Activated CD8-positive, alpha-beta memory T cell treated with anti-CD3 and anti-CD28 coated beads for 4 hours (primary cell): ENCODE measurements at places on chromosomes 11 and 22.

DNA sequence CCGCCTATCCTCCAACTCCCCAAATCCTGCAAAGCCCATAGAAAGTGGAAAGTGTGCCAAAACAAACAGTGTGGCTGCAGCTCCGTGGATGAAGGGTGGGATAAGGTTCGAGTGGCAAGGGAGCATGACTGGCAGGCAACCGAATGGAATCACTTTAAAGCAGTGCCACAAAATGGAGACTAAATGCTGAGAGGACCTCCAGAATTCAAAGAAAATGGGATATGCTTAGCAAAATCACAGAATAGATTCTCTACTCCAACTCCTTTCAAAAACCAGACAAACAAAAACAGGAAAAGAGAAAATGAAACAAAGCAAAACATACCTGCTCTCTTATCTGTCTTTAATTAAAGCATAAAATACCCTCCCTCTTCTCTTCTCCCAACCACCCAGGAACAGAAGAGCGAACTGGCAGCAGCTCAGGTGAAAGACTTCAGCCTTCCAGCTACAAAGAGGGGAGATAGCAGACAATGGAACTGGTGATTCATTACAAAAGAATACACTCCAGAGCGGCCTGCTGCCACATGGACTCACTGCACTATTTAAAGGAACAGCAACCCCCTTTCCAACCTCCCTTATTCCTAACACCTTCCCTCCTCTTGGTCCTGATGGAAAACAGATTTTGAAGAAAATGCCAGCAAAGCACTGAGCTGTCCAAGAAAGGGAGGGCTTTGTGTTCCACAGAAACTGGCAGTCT lies 118.5 kb downstream of the APOL5 start:
- no peak for DNase-seq

DNA sequence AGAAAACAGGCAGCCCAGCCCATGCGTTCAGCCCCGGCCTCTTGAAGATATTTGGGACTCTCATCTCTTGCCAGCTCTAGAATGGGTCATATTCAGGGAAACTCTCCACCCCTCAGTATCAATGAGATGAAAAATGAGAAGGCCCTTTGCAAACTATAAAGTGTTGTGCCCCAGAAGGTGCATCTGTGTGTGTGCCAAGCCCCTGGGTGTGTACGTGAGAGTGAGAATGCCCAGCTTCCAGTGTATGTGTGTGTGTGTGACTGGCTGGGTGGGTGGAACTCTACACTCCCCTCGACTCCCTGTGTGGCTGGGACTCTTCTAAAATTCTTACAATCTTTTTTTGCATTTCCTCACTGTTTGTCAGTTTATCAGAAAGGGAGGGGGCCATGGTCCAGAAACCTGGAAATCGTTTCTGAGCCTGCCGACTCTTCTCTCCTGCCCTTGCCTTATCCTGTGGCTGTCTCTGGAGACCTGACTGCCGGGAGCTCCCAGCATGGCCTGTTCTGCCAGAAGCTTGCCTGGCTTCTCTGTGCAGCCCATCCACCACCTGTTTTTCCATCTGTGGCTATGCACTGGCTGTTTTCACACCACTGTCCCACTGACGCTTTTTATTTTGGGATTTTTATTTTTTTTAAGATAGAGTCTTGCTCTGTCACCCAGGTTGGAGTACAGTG lies 1.2 kb downstream of the P2RY6 start:
- DNase-seq, result no peak

DNA sequence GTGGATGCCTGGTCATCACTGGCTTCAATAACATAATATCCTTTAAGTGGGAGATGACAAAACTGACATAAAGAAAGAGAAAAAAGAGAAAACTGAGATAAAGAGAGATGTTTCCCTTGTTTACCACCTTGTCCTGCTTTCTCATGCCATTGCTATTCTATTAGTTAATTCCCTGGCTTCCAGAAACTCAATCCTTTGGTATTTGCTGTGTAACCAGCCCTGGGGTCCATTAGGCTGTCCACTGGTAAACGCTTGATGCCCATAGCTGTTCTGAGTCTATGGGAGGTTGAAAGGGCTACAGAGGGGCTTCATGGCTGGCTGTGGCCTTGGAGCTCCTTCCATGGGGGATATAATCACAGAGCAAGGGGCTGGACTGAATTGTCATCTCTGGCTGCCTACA lies 243.4 kb upstream of the PLET1 start:
- DNase-seq, result no peak

DNA sequence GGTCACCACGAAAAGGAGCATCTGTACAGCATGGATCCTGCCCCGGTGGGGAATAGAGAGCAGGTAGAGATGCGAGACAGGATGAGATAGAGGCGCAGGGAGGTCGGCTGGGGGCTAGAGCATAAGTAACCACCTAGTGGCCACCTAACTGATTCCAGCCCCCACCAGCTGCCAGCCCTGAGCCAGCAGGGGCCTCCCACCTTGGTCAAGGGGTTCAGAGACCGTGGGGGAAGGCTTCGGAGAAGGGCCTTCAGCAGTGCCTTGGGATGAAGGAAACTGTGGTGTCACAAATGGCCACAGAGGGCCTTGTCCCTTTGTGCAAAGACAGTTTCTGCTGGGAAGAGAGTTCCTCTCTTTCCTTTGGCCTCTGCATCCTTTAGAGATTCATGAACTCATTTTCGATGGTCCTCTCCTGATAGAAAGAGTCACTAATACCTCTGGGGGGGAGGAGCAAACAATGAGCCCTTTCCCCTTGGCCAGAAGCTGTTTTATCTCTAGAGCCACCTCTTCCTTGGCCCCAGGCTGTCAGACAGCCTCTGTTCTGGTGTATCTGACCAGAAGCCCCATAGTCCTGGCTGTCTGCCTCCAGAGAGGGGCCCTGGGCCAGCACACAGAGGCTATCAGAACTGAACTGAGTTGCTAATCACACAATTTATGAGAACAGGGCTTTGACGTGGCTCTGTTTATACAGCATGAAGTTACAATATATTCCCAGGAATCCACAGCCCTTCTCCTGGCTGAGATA lies 146.0 kb downstream of the PARVA start:
- DNase-seq, result no peak

GRCh38 chr11:113647108-113647507 lies 59.0 kb downstream of the TMPRSS5 start:
- no peak for DNase-seq

GRCh38 chr22:25759825-25760231 lies 17.8 kb downstream of the MYO18B start:
- no peak for DNase-seq
